ENCODE measurements at places on chromosomes 6 and 20.

DNA sequence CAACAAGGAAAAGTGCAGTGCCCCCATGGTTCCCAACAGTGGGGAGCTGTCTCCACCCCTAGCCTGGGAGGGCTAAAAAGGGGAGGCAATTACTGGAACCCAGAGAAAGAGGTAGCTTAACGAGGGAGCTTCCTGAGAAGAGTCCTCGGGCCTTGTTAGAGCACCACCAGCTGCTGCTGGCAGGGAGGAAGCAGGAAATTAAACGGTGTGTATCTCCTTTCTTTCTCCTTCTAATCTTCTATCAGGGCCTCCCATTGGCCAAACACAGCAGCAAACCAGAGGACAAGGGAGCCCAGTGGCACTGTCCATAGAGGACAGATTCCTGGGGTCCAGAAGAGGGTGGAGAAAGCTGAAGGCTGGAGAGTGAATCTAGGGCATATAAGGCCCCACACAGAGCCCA, 7.6 kb upstream of the BTN2A2 start:
- no peak for DNase-seq

DNA sequence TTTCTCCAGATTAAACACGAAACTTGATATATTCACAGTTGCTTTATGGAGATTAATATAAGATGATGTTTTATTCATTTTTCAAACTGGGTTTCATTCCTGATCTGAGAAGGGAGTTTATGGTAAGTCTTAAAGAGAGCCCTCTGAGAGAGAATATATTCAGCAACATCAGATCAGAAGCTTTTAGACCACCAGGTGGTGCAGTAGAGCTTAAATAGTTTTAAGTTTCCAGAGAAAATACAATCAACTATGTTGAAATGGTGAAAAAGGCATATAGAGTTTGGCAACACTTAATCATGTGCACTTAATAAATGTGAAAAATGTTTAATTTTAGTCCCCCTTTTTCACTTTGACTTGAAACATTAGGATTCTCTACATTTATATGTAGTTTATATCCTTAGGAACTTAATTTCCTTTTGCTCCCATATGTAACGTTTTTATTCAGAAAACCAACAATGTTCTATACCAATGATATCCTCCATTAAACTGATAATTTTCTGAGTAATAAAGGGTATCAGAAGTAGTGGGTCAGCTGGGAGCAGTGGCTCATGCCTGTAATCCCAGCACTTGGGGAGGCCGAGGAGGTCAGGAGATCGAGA, 86.4 kb upstream of the CLDN20 start:
- no peak for DNase-seq

- no peak for DNase-seq
These were observed 27.3 kb downstream of the FNDC1 start for GRCh38 chr6:159196430-159196975.

DNA sequence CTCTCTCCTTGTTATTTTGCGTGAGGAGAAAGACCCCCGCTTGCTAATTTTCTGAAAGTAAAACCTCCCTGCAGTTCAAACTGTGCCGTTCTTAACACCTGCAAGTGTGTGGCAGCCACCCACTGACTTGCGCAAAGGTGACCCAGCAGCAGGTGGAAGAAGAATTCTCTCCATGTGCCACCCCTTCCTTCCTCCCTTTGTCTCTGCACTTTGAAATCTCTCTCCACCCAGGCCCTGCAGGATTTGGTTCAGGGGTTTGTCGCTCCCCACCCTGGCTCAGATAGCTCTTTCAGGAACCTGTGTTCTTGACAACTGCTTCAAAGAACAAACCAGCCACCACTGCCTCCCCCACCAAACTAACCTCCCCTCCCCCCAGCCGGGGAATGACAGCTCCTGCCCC, 41.4 kb downstream of the ZNF831 start:
- no peak for DNase-seq

DNA sequence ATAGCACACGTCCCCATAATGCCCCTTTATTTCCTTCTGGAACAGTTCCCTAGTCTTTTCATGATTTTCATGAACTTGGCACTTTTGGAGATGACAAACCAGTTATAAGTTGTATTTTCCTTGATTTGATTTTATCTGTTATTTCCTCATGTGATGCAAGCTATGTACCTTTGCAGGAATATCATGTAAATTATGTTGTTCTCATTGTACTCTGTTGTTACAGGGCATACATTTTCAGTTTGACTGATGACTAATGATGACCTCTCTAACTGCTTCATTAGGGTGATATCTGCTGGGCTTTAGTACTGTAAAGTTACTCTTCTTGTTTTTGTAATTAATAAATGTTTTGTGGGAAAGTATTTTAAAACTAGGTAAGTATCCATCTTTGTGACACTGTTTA, 147.3 kb downstream of the ZFAND3 start:
- no peak for DNase-seq

- no peak for DNase-seq
These were observed 58.0 kb upstream of the CD2AP start for GRCh38 chr6:47419621-47420020.

GRCh38 chr6:32105433-32105832, 3.7 kb downstream of the TNXB start:
- DNase-seq = no peak

- no peak for DNase-seq
These were observed 7.7 kb upstream of the C20orf203 start for GRCh38 chr20:32681175-32682084.

GRCh38 chr6:56713254-56713672, 70.6 kb upstream of the DST start:
- no peak for DNase-seq

- DNase-seq = no peak
These were observed 491 bp downstream of the GPSM3 start for GRCh38 chr6:32191696-32192607.

- no peak for DNase-seq
These were observed 22.8 kb downstream of the SLC17A9 start for GRCh38 chr20:62975251-62975760.

GRCh38 chr6:118218156-118218555, 311.1 kb downstream of the SLC35F1 start:
- no peak for DNase-seq

GRCh38 chr20:43323592-43323991, 133.9 kb upstream of the PTPRT start:
- no peak for DNase-seq

- no peak for DNase-seq
These were observed 393.8 kb downstream of the SMOC2 start for GRCh38 chr6:168834801-168835200.

DNA sequence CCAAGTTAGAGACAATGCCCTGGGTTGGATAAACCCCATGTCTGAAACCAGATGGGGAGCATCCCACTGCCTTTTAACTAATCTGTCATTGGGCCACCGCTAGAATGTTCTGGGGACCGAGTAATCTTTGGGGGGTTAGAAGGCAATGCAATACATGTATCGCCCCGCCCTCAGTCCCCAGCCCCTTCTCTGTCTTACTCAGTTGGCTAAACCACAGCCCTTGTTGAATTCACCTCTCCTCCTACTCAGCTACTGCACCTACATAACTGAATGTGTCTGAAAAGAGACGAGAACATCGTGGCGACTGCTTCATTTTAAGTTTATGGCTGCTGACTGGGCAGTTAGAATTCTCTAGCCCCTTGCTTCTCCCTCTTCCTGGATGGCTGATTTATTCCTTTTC, 15.1 kb upstream of the CCR6 start:
- DNase-seq = no peak

DNA sequence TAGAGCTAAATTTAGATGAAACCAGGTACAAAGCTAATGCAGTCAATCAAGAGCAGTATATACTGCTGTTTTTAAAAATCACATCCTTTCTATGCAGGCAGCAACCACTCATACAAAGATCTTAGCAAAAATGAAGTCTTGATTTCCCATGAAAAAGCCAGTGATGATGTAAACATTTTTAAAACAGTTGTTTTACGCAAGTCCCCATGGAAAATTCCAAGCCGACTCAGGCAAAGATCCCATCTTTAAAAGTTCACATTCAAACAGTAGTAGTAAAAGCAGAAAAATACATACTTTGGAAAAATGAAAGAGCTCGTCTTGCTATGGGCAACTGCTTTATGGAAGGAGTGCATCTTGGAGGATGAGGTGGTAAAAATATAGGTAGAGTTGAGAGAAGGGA, 84.0 kb downstream of the RCAN2 start:
- no peak for DNase-seq

GRCh38 chr6:137013738-137014602, 30.8 kb downstream of the IL20RA start:
- no peak for DNase-seq
